Natural killer cell (primary cell): ENCODE measurements at places on chromosomes 5 and 9. TPM values are rescaled to one million over a fixed set of nuclear protein-coding genes. Genes with fewer than 3 reads are reported as not detected.

DNA sequence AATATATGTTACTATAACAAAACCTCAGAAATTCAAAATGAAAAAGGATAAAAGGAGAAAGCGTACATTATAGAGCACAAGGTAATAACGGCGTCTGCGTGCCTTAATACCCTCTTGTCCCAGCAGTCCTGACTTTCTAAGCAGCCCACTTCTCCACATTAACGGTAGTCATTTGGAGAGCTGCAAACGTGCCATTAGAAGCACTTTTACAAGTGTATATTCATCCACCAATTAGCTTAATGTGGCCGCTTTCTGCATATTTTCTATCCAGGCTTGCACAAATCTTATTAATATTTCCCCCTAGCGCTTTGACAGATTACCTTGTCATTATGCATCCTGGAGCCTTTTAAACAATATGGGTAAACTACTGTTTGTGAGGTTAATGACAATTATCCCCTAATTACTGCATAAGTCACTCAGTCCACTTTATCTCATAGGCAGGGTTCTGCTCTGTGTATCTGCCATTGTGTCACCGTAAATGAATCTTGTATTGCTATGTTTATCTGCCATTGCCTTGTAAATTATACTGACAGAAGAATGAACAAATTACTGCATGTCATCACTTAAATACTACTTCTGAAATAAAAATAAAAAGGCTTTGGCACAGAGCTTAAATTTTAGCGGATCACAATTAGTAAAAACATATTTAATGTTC, 421.3 kb downstream of the BNC2 start:
- DNase-seq = no peak

DNA sequence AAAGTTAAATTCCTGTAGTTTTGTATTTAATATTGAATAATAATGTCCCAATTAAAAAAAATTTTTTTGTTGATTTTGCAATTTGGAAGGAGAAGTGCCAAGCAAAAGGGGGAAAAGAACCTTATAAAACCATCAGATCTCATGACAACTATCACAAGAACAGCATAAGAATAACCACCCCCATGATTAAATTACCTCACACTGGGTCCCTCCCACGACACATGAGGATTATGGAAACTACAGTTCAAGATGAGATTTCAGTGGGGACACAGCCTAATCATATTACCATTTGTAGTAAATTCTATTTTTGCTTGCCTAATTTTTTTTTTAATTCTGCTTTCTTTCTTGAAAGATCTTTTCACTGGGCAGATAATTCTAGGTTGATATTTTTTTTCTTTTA, 33.4 kb upstream of the FCHO2 start:
- no peak for DNase-seq

Gene CTXN3
- total RNA-seq = not detected

Gene SLC34A1
- 0.66 TPM for total RNA-seq

DNA sequence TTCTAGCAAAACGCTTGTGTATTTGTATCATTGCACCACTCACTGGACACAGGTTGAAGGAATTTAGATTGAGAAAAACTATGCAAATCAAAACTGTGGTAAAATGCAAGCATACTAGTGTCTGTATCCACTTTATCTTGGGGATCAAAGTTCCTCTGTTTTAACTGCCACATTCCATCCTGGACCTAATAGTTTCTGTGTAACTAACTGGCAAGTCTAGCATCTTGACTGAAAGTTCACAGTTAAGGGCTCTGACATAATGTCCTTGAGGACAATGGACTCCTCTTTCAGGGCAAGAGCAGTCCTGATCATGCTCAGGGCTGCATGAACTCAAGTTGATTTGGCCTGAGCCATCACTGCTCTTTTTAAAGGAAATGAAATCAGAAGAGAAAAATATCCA, 30.7 kb downstream of the NFIB start:
- no peak for DNase-seq

GRCh38 chr9:30972654-30973053, 1411.8 kb upstream of the ACO1 start:
- DNase-seq = no peak

DNA sequence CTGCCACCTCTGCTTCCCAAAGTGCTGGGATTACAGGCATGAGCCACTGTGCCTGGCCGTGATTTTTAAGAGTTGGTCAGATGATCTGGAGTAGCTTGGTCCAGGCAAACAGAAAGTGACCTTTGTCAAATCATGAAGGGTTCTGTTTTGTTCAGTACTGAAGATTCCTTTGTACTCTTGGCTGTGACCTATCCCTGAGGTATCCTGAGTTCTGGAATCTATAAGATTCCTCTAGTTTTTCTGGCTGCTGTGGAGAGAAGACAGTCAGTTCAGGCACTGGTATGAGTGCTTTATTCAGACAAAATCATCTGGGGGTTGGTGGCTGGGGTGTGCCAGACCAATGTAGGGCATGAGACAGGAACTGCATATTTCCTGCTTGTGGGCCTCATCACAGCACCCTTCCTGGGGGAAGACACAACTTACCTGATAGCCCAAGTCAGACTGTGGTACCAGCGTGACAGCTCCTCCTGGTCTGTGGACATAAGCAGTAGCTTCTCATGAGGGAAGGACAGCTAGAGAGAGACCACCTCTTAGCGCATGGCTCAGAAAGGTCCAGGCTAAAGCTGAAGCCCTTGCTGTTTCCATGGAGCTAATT, 3.1 kb downstream of the ARHGEF39 start:
- DNase-seq = peak; percentile 77

DNA sequence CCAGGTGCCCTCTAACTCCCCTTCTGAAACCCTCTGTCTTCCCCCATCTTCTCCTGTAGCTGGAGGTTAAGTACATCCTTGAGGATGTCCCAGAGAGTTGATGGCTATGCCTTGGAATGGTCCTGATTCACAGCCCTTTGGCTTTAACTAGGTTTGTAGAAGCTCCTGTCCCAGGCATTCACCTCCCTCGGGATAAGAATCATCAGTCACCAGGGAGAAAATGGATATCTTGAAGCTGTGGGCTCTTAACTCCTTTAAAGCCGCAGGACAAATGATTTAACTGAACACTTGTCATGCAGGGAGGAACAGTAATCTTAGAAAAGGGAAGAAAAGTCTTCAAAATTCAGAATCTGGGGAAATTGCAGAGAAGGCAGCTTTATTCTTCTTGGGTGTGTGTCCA, 139.9 kb downstream of the PSAT1 start:
- DNase-seq = no peak

DNA sequence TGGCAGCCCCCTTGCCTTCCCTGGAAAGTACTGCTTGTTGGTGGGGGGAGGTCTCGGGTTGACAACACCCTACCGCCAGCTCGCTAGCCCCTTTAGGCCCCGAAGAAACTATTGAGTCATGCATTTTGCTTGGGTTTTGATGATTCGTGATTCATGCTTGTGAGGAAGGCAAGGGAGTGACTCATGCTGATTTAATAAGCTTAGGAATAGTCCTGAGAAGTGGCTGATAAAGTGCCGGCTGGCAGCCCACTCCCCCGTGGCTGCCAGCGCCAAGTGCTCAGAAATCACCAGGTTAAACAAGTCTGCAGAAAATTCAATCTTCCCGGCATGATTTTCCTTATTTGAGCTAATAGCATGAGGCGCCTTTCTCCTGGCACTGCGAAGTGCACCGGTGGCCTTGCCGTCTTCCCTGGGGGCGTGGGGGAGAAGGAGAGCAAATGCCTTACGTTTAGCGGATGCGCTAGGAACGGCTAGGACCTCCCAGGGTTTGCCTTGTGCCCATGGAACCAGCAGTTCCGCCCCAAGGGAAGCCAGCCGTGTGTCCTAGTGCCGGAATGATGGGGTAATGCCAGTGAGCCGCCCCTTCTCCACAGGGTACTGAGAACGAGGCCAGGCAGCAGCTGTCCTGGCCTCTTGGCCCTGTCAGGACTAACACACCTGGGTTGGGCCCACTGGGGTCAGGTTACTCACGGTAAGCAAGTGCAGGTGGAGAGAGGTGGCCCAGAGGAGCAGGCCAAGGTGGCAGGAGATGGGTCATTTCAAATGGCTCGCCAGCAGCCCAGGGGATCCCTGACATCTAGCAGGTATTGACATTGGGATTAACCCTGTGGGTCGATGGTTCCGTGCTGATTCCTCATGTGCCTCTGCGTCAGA, 151.9 kb downstream of the MACROH2A1 start:
- no peak for DNase-seq

DNA sequence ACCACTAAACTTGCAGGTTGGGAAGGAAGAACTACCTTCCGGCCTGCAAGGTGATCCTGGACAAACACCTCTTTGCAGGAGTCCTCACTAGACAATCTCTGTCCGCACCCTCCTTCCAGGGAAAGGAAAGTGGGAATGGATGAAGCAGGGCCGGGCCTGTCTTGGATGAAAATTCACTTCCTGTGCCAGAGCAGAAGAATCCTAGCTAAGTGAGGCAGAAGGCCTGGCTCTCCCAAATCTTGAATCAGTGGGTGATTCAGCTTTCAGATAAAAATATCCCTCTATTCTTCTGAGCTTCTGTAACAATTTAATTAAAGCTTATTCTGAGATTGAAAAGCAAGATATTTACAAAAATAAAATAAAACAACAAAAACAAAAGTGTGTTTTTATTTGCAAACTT, 281.9 kb upstream of the TLE4 start:
- no peak for DNase-seq

DNA sequence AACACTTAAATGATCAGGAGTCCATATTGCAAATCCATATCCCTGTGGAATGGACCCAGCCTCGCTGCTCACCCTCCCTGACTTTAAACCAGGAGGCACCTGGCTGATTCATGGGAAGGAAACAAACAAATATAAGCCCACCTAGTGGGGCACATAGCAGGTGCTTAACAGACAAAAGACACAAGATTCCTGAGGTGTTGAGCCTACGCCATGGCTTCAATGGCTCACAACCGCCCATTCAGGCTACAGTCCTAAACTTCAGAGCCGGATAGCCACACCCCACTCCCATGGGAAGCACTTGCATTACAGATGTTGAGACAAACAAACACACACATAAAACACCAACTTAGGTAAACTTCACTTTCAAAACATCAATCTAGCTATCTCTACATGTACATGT, 359.9 kb downstream of the ICE1 start:
- no peak for DNase-seq

GRCh38 chr5:167953151-167953798, 338.2 kb upstream of the WWC1 start:
- DNase-seq = no peak

Gene SMIM33
- not detected for total RNA-seq

DNA sequence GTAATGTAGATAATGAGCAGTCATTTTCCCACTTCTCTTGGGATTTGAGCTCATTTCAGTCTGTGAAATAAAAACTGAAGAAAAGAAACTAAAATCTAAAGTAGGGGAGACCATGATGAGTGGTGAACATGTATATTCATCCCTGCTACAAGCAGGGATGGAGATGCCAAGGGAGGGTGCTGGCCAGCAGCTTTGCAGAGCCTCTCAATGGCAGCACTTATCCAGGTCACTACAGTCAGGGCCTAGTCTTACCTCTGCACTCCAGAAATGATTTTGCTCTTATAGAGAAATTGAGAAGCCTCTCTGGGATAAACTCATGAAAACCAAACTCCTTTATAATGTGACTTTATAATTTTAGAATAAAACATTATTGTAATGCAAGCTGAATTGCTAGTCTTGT, 317.6 kb downstream of the FBXL17 start:
- no peak for DNase-seq

Gene ADAMTS6
- total RNA-seq = 1.1 TPM

Gene AJM1
- 35.6 TPM for total RNA-seq

Gene TXNDC15
- 48.3 TPM for total RNA-seq

DNA sequence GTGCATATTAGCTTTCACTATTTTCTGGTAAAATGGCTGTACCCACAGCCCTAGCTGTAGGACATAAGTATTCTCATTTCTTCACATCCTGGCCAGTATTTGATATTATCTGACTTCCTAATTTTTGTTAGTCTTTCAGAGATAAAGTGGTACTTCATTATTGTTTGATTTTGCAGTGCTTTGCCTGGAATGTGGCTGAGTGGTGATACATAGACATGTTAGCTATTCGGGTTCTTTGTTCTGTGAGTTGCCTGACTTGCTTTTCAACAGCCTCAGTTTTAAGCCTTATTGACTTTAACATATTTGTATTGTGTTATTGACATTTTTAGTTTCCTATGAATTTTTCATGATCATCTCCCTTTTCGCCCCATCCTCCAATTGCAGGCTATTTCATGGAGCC, 161.1 kb downstream of the GABBR2 start:
- DNase-seq = no peak

DNA sequence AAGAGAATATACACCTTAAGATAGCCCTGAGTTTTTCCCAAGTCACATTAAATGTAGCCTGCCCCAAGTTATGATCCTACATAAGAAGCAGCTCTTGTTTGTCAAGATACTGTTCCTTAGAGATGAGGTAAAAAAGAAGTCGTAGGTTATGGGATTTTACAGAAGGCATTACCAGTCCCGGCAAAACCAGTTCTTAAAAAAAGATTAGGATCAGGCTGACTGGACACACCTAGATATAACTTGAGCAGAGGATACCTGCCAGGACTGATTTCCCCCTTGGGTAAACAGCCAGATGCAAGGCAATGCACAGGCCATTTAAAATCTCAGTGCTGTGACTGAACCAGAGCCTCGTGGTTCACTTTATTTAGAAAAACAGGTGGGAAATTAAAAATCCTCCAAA, 14.1 kb upstream of the SEMA5A start:
- DNase-seq = no peak

DNA sequence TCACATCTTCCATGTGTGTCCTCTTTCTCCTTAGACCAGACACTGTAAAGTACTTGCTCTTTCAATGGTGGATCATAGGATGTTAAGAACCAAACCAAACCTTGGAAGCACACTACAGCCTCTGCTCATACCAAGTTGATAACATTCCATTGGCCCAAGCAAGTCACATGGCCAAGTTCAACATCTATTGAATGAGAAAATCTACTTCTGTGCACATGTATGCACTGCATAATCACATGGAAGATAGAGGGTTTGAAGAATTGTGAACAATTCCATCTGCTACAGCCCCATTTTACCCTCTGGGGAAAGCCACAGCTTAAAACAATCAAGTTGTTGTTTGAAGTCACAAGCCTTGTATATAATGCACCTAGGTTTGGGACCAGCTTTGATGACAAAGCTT, 68.2 kb downstream of the MFAP3 start:
- no peak for DNase-seq

DNA sequence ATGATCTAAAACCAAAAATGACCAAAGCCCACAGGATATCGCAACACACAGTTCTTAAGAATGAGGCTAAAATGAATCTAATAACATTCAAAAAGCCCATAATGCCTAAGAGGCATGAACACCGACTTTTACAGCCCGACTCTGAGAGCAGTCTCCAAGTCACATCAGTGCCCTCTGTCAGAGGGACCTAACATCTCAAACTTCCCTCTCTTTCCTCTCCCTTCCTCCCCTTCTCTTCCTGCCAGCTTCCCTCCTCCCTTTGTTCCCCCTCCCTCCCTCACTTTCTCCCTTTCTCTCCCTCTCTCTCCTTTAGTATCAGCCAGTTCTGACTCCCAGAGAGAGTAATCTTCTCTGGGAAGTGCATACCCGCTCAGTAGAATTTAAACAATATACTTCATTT, 154.4 kb downstream of the GLIS3 start:
- DNase-seq = no peak

DNA sequence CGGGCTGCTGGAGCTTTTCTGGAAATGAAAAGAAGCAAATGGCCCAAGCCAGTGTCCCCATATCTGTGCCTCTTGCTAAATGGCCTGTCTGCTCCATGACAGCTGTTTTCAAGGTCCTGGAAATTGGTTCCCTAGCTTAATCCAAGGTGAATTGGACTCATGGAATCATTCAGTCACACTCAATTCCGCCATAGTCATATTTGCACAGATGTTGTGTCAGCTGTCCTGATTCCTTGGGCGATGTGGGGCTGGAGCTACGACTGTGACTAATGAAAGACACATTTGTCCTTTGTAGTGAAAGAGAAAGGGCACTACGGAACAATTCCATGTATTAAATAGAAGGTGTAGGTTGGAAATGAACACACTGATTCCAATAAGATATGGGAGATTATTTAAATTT, 102.9 kb upstream of the MEGF10 start:
- no peak for DNase-seq
